NCI-H2081 (cell line): ENCODE measurements at places on chromosomes 6 and 20.

DNA sequence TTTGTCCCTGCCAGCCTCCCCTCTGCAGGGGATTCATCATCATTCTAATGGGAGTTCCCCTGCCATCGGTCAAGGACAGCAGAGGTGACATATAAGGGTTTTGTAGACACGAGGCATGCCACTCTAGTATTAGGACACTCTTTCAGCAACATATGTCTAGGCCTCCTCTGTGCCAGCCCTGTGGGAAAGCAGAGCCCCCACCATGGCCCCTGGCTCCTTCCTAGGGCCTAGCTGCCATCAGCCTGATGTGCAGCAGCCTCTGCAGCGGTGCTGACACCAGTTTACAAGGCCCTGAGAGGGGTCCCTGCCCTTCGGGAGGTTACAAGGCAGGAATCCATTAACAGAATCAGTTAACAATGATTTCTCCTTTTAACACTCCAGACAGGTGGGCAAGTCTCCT is 32.5 kb downstream of the TMEM242 start:
- no peak for DNase-seq

DNA sequence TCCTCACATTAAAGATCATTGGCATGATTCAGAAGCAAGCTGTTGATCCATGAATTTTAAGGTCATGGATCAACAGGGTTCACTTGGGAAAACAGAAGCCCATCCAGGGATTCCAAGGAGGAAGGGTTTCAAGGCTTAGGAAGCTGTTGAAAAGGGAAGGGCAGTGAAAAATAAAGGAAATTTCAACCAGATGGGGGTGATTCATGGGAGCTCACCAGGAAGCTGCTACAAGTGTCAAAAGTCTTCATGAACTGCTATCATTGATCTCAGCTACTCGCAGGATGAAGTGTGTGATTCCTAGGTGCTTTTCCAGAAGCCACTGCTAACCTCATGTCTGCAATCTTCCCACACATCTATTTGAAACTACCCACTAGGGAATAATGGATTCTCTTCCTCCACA is 26.2 kb downstream of the ADTRP start:
- no peak for DNase-seq

DNA sequence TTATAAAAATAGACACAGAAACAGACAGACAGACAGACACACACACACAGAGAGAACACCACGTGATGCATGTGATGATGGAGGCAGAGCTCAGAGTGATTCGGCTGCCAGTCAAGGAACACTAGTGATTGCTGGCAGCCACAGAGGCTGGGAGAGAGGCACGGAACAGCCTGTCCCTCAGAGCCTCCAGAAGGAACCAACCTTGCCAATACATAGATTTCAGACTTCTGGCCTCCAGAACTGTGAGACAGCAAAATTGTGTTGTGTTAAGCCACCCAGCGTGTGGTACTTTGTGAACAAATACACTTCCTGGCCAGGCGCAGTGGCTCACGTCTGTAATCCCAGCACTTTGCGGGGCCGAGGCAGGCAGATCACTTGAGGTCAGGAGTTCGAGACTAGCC is 9.5 kb upstream of the PARD6B start:
- no peak for DNase-seq

DNA sequence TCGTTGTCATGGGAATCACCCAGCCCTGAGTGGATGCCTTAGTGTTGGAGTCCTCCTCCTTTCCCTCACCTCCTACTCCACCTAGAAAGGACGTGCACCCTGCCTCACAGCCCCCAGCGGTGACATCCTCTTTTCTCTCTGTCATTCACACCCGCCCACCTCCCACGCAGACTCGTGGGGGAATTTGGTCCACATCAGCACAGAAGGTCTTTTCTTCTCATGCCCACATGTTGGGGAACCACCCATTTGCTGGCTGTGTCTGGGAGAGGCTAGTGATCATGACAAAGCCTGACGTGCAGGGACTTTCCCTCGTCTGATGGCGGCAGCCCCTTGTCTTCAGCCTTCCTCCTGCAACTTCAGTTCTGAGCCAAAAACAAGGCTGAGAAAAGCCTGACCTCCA is 96.0 kb upstream of the CNKSR3 start:
- no peak for DNase-seq

- DNase-seq: no peak
Observed at GRCh38 chr6:52364480-52365166, 2.7 kb downstream of the PAQR8 start.

- no peak for DNase-seq
Observed at GRCh38 chr20:63280929-63281545, 8.4 kb downstream of the ARFGAP1 start.

DNA sequence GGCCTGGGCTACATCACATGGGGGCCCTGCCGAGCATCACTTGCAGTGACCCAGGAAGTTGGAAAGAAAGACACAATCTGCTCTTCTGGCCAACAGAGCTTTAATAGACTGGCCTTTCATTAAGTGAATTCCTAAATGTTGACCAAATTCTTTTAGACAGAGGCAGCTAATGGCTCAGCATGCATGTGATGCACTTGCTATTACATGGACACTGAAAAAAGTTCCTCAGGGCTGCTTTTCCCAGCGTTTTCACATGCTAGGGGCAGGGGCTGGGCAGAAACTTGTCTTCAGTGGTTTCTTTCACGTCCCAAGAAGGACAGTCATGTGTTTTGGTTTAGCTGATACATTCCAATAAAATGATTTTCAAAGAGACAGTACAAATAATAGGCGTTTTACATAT is 651.0 kb upstream of the SLC35B3 start:
- DNase-seq: no peak

DNA sequence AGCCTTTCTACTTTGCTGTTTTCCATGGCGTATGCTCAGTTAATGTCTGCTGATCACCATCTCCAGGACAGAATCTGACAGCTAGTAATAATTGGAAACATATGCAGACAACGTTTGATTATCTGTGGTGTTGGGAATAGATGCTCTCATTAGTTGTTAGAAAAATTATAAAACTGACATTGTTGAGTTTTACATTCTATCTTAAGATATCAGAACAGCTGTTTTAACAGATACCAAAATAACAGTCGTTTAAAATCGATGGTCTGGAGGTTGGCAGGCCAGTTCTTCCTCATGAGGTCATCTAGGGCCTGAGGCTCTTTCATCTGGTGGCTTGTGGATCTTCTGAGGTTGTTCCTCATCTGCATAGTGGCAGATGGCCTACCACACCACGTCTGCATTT is 137.6 kb downstream of the AIG1 start:
- DNase-seq: no peak

- no peak for DNase-seq
Observed at GRCh38 chr6:151577257-151577656, 83.4 kb downstream of the CCDC170 start.

DNA sequence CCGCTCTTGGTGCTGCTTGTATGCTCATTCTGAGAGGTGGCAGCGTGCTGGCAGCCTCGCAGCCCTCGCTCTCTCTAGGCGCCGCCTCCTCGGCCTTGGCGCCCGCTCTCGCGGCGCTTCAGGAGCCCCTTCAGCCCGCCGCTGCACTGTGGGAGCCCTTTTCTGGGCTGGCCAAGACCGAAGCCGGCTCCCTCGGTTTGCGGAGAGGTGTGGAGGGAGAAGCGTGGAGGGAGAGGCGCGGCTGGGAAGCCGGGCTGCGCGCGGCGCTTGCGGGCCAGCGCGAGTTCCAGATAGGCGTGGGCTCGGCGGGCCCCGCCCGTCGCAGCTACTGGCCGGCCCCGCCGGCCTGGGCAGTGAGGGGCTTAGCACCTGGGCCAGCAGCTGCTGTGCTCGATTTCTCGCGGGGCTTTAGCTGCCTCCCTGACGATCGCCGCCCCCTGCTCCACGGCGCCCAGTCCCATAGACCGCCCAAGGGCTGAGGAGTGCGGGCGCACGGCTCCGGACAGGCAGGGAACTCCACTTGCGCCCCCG is 19.5 kb upstream of the FAM8A1 start:
- DNase-seq: peak; percentile 42

- no peak for DNase-seq
Observed at GRCh38 chr20:52405986-52406385, 214.4 kb upstream of the ZFP64 start.

GRCh38 chr20:54122681-54123586 is 50.9 kb downstream of the CYP24A1 start:
- DNase-seq: no peak

- DNase-seq: no peak
Observed at GRCh38 chr20:16393836-16394235, 179.4 kb downstream of the KIF16B start.

- DNase-seq: no peak
Observed at GRCh38 chr20:38157635-38158495, 7.2 kb downstream of the TGM2 start.

DNA sequence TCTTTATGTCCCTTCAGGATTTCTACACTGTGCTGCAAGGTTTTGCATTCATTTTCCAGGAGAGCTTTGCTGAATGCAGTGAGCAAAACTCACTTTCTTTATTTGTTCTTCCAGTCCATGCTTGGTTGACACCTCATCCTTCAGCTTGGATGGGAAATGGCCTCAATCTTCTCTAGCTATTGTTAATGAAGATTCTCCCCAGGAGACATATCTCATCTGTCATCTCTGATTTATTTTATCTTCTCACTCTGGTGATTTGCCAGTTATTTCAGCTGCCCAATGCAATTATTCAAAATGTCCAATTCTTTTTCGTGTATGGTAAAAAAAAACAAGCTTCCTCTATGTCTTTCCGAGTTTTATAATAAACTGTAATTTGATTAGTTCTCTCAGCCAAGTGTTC is 77.9 kb upstream of the PAK5 start:
- peak; percentile 14 for DNase-seq

GRCh38 chr6:97812940-97813339 is 529.9 kb upstream of the MMS22L start:
- no peak for DNase-seq

DNA sequence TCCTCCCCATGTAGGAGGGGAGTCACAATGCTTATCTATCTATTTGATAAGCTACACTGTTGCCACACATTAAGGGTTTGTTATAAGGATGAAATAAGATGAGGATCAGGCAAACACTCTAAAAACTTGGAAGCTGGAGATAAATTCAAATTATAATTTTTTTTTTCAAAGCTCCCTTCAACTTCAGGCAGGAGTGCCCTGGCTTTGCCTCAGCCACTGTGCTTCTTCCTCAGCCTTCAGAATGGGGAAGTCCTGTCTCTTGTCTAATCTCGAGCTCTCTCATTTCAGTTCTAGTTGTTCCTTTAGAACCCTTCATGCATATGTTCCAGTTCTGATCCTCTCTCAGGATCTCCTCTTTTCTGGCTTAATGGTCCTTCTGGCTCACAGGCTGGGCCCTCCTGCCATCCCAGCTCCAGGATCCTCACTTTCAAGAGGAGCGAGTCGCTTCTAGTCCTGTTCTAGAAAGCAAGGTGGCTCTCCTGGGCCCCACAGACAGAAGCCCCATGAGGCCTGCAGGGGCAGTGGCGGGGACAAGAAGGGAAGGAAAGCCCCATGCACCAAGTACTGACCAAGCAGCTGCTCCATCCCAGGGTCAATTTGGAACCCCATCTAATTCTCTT is 164.3 kb downstream of the VEGFA start:
- no peak for DNase-seq

DNA sequence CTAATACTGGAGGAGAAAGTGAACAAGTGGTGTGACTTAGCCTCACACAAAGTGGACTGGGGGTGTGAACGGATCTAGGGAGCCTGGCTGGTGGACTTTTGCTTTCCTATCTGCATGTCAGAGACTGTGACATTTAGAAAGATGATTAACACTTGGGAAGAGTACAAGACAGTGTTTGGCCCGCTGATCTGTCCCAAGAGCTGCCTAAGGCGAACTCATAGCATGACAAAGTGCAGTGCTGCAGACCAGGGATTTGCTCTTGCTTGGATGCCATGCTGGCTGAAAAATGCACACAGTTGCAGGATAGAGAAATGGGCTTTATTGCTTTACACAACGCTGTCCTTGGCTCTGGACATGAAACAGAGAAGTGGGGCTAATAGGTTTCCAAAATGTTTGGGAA is 386.0 kb upstream of the MAN1A1 start:
- no peak for DNase-seq

GRCh38 chr6:72624557-72625160 is 2.8 kb downstream of the KCNQ5 start:
- DNase-seq: peak; percentile 56

GRCh38 chr6:113859349-113860180 is 2.4 kb downstream of the MARCKS start:
- peak; percentile 10 for DNase-seq

DNA sequence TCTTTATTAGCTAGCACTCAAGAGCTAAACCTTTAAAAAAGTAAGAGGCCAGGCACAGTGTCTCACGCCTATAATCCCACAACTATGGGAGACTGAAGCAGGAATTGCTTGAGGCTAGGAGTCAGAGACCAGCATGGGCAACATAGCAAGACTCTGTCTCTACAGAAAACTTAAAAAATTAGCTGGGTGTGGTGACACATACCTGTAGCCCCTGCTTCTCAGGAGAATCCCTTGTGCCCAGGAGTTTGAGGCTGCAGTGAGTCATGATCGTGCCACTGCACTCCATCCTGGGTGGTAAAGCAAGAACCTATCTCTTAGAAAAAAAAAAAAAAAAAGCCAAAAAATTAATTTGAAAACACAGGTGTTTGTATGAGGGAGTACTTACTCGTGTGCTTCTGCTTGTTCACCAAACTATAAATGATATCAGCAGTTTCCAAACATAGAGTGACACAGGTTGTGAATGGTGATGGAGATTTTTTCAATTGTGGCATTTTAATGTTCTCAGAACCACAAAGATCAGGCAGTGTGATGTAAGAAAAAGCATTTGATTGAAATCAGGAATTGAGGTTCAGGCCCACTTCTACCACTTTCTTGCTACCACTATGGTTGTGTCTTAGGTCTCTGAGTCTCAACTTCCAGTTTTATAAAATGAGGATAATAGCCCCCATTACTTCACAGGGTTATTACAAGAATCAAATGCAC is 104.9 kb downstream of the FOXO3 start:
- no peak for DNase-seq

GRCh38 chr6:130981409-130981808 is 81.6 kb downstream of the EPB41L2 start:
- no peak for DNase-seq
